Activated CD8-positive, alpha-beta memory T cell treated with anti-CD3 and anti-CD28 coated beads, Interleukin-2, amount 10 ng/mL, durations not matched to agents 7 days and 5 days (primary cell): ENCODE measurements at places on chromosomes 16 and 17. TPM values are rescaled to one million over a fixed set of nuclear protein-coding genes. Genes with fewer than 3 reads are reported as not detected.

CSH2 gene
- total RNA-seq, result not detected

GRCh38 chr16:86714166-86714565, 135.8 kb downstream of the FOXL1 start:
- no peak for DNase-seq

HIGD1B gene
- not detected for total RNA-seq

DNA sequence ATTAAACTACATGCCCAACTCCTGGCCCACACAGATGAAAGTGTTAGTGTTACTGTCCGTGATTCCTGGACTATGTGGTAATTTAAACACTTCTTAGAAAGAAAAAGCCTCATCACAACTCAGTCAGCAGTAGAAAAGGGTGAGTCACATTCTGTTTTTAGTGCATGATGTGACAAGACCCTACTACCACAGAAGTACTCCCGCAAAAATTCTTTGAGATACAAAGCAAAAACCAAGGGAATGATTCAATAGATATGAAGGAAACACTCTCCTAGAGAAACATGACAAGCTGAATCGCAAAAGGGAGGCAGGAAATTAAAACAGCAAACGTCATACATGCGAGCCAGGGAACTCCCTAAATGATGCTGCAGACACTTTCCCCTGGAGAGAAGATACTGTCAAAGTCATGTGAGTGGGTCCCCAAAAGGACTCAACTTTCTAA, 14.4 kb downstream of the SNN start:
- no peak for DNase-seq

GRCh38 chr16:51763072-51763661, 612.1 kb upstream of the SALL1 start:
- no peak for DNase-seq
